NCI-H1930 (cell line): ENCODE measurements at places on chromosomes 1 and 21.

DNA sequence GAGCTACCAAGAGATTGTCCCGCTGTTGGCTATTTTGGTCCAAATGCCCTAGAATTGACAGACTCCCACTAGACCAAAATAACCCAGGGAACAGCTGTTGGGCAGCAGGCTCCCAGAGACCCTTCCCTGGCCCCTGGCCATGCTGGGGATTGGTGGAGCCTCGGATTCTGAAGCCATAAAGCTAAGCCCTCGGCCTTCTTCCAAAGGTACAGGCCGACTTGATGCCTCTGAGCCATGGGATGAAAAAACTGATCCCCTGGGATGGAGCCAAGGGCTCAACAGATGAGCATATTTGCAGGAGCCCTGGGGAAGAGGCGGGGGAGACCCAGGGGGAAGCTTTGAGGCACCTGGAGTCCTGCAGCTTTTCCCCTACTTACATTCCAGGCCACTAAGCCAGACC, 1.0 kb upstream of the LRRC38 start:
- DNase-seq, result no peak

GRCh38 chr1:102875756-102876155, 232.6 kb downstream of the COL11A1 start:
- DNase-seq, result no peak

GRCh38 chr1:27148591-27148990, 6.3 kb downstream of the SLC9A1 start:
- DNase-seq, result no peak

DNA sequence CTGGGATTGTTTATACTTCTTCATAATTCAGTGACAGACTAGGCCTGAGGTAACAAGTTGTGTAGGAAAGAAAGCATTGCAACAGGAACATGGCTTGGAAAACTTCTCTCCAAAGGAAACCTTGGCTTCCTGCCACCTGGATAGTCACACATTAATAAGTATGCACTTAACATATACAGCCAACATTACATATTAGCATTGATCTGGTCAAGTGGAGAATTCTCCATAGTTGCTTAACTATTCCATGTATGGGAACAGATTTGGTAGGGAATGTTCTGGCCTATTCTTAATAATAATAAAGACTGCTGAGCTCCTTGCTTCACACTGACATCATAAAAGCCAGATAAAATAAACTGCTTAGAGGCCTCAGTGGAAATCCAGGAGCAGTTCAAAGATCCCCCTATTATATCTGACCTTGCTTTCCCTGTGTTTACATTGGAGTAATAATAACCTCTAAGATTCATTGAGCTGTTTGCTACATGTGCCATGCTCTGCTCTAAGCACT, 27.2 kb upstream of the NFIA start:
- no peak for DNase-seq

- DNase-seq, result no peak
Measured at GRCh38 chr1:42930178-42931107, 28.2 kb downstream of the SLC2A1 start.

DNA sequence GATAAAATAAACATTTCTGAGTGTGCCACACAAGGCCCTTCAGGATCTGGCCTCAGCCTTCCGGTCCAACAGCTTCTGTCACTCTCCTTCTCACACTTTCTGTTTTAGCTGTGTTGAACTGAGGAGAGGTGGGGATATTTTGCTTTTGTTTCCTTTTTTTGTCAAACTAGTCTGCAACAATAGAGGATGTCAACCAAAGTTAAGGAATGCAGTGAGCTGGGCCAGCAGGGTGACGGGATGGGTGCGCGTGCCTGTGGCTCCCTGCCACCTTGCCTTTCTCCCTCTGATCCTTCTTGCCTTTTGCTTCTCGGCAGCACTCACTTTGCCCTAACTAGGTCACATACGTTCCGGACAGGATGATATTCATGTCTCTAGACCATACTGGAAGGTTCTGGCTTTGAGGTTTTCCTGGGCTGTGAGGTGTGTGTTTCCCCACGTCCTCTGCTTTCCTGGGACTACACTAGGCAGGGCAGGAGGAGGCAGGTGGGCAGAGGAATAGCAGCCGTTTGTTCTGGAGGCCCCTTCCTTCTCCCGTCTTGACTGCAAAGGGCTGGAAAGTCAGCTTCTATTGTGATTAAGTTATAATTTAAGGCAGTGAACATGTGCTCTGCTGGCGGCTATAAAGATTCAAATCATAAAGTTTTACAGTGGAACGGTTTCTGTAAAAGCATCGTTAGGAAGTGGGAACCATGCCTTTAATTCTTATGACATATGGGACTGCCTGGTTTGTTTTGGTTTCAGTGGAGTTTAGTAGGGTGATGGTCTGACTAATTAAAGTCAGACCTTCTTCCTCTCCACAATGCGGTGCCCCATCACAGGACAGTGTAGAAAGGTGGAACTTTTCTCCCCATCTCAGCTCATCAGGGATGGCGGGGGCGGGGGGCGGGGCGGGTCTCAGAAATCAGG, 67.8 kb downstream of the RNF220 start:
- no peak for DNase-seq

GRCh38 chr1:234617131-234617985, 7.4 kb upstream of the IRF2BP2 start:
- DNase-seq, result no peak

DNA sequence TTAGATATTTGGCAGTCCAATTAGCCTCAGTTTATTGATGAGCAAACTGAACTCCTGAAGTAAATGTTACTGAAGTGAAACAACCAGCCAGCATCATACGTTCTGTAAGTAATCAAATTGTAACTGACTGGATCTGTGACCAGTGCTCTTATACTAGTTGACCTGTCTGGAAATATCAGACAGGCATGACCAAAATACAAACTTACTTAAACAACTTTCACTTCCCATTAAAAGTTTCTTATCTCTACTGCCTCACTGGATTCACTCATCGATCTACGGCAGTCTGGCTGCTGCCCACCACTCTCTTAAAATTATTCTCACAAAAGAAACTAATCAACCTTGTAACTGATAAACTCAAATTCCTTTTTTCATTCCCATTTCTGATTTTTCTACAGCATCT, 56.4 kb downstream of the WDR3 start:
- DNase-seq, result no peak

DNA sequence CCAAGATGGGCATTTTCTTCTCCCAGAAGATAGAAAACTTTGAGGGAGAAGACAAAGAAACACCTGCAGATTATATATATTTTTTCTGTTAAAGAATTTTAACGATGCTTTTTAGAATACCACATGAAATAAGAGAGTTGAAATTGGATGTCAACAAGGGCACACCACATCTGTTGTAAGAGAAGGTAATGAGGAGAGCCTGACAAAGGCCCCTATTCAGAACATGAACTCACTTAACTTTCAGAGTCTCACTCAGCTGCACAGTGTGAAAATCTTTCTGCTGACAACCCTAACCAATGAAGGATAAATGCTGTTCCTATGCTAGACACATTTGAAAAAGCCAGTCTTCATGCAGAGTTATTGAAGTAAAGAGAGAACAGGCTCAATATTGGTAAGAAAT, 7.3 kb downstream of the KRTAP22-2 start:
- DNase-seq, result no peak

- no peak for DNase-seq
Measured at GRCh38 chr1:47756411-47756810, 240.8 kb downstream of the TRABD2B start.

- no peak for DNase-seq
Measured at GRCh38 chr1:236516929-236517704, 6.7 kb upstream of the LGALS8 start.

- DNase-seq, result no peak
Measured at GRCh38 chr1:11736746-11737639, 1.1 kb downstream of the AGTRAP start.

GRCh38 chr1:222285526-222285925, 262.4 kb downstream of the HHIPL2 start:
- no peak for DNase-seq

DNA sequence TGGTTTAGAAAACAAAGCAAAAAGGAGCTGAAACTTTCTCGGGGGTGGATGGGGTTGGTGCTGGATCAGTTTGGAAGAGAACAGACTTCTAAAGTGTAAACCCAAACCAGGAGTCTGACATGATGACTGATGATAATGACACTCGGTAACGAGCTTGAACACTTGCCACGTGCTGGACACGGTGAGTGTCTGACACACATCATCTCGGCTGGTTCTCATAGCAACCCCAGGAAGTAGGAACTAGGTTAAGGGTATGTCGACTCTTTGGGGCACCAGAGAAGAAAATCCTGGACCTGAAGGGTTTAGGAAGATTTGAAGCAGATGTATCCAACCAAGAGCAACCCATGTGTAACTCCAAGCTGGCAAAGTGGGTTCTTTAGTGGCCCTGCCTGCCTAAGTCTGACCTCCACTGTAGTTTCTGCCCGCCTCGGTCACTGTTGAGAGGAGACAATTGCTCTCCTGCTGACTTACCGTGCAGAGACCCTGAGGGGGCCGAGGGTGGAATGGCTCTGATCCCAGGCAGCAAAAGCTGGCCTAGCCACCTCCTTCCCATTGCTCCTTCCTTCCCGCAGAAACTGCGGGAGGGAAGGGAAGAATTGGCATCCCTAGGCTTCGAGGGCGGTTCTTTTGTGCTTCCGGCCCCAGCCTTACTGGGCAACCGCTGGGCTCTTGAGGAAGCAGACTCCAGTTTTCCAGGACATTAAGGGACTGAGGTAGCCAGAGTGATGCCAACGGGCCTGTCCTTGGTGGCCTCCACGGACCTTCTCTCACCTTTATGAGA, 156.0 kb downstream of the TOMM20 start:
- no peak for DNase-seq

- DNase-seq, result no peak
Measured at GRCh38 chr1:242764161-242764560, 239.7 kb upstream of the PLD5 start.
